H7 (cell line): ENCODE measurements at places on chromosomes 3 and 15. TPM values are rescaled to one million over a fixed set of nuclear protein-coding genes. Genes with fewer than 3 reads are reported as not detected.

- no peak for DNase-seq
Measured at GRCh38 chr3:29332195-29332637, 51.3 kb downstream of the RBMS3 start.

- no peak for DNase-seq
Measured at GRCh38 chr15:50248994-50249582, 16.4 kb downstream of the HDC start.

GOLGA6D gene
- total RNA-seq, result 0.28 and 1.1 TPM in 2 replicates

- DNase-seq, result no peak
Measured at GRCh38 chr3:42010530-42010929, 48.6 kb upstream of the ULK4 start.

DNA sequence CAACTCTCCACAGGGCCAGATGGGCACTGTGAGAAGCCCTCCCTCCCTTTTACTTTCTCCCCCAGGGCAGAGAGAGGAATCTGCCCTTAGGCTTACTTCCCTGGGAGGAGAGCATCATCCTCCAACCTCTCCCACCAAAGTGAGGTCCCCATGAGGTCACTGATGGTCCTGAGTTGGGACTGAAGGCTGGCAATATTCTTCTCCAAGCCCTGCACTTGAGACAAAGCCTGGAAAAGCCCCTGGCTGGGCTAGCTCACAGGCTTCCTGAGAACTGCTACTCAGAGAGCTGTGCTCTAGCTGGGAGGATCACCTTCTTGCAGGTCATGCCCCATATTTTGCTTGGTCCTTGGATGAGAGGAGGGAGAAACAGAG lies 110.0 kb upstream of the MEF2A start:
- DNase-seq, result no peak

MYL3 gene
- 3.0 and 4.1 TPM in 2 replicates for total RNA-seq

- no peak for DNase-seq
Measured at GRCh38 chr3:112775011-112775742, 71.5 kb downstream of the CD200R1L start.

DNA sequence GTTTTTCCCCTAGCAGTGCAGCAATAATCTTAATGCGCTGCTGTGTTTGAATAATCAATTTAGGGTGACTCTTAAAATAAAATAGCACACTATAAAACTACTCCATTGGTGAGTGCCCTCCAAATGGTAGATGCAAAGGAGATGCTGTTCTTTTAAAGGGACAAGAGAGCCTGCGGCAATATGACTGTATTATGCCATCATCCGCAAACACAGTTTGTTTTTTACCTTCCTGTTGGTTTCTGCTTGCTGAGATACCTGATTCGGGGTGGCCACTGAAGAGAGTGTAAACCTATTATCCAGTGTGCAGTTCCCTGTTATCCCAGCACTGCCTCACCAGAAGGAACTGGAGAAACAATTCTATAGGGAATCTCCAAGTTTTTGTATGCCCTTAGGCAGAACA lies 523.1 kb upstream of the TGFBR2 start:
- DNase-seq, result no peak

DNA sequence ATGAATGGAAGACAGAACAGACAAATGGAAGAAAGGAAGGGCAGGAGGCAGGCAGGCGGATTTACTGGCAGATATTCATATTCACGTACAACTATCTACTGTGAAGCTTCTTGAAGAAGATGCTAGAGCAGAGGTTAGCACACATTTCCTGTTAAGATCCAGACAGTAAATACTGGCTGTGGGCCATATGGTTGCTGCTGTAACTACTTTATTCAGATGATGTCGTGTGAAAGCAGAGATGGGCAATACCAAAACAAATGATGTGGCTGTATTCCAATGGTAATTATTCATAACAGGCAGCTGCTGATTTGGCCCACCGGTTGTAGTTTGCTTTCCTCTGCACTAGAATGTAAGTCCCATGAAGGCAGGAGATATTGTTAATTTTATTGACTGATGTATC lies 115.7 kb upstream of the PRTG start:
- no peak for DNase-seq

- no peak for DNase-seq
Measured at GRCh38 chr15:43215961-43216360, 4.9 kb downstream of the EPB42 start.

DNA sequence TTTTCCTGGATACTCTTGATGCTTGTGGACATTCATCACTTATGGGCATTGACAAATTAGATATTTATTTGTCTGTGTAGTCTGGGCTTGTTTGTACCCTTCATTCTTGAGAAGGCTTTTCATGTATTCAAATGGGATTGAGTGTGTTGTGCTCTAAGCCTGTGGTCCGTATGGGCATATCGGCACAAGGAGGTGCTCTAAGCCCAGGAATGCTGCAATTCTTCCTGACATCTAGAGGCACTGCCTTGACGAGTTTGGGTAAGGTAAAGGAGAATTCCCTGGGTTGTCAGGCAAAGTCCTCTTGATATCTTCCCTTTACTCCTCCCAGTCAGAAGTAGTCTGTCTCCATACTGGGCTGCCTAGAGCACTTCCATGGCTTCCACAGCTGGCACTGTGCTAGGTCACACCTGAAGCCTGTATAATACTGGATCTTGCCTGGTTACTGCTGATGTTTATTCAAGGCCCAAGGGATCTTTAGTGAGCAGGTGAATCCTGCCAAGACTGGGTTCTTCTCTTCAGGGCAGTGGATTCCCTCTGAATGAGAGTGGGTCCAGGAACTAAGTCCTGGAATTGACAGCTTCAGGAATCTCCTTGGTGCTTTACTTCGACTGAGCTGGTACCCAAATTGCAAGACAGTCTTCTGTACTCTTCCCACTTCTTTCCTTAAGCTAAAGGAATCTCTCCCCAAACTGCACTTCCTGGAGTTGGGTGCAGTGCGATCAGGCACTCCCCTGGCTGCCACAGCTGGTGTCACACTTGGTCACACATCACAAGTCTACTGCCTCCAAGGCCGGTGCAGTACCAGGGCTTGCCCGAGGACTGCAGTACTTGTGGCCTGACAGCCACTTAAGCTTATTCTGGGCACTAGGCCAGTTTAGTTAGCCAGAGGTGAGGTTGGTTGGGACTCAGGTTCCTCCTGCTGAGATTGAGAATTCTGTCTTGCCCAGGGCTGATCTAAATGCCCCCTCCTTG lies 46.0 kb downstream of the GALK2 start:
- DNase-seq, result peak; percentile 12

DNA sequence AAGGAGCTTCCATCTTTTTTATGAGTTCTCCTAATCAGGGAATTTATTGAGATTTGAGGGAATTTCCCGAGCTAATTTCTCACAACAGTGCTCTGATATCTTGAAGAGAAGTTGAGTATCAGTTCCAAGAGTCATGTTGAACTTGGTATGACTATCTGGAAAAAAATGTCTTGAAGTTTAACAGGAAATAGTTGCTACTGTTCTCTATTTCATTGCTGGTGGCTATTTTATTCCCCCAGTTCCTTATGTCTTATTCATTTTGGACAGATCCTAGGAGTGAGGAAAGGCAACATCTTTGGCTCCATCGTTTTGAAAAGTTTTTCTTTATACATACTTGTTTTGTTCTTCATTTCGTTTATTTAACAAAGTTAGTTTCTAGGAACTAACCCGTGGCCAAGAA lies 307.8 kb upstream of the AGTR1 start:
- no peak for DNase-seq

- no peak for DNase-seq
Measured at GRCh38 chr3:155070932-155071387, 9.2 kb upstream of the MME start.

GRCh38 chr3:168422843-168423242 lies 327.1 kb upstream of the GOLIM4 start:
- no peak for DNase-seq

DNA sequence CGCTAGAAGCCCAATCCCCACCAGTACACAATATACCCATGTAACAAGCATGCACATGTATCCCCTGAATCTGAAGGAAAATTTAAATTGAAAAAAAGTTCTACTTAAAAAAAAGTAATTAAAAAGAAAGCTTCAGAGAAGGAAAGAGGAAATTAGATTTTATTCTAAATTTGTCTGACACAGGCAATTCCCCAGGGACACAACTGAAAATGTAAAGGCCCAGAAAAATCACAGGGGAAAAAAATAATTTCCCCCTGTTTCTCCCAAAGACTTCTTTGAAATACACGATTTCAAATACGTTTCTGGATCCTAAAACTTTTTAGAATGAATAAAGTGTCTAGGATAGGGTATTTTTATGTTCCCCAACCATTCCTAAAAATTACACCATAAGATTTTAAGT lies 42.9 kb downstream of the SEMA5B start:
- no peak for DNase-seq

IMPG2 gene
- total RNA-seq, result 0.03 and 0.04 TPM in 2 replicates

- DNase-seq, result no peak
Measured at GRCh38 chr3:106421909-106422308, 553.1 kb upstream of the CBLB start.

- DNase-seq, result peak; percentile 4
Measured at GRCh38 chr3:46755646-46756045, 38.0 kb upstream of the PRSS50 start.

GRCh38 chr3:149621218-149622005 lies 36.4 kb downstream of the WWTR1 start:
- DNase-seq, result no peak

GRCh38 chr3:187458921-187459320 lies 90.7 kb downstream of the RTP4 start:
- no peak for DNase-seq

GOLGA6L7 gene
- total RNA-seq, result not detected in 2 replicates

TM4SF4 gene
- total RNA-seq, result not detected in 2 replicates

- peak; percentile 4 for DNase-seq
Measured at GRCh38 chr3:31391150-31391549, 141.6 kb upstream of the STT3B start.

MUC13 gene
- 0.04 TPM in 1 of 2 replicates, not detected in the other for total RNA-seq

GOLGA8J gene
- 0.24 TPM in 1 of 2 replicates, not detected in the other for total RNA-seq

CTDSPL gene
- total RNA-seq, result 20.3 and 21.1 TPM in 2 replicates

DNA sequence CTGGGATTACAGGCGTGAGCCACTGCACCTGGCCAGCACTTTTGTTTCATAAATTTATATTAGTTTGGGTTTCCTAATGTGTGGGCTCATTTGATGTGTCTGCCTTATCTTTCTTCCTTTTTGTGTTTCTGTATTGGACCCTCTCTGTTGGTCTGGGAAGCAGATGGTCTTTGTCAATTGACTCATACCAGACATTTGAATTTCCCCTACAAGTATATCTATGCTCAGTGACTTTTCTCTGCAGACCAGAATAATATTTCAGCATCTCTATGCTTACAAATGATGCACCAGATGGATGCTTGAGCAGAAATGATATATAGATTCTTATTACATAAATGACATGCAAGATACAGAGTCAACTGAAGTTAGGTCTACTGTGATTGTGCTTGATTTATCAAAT lies 329.9 kb upstream of the SLCO3A1 start:
- DNase-seq, result no peak

DNA sequence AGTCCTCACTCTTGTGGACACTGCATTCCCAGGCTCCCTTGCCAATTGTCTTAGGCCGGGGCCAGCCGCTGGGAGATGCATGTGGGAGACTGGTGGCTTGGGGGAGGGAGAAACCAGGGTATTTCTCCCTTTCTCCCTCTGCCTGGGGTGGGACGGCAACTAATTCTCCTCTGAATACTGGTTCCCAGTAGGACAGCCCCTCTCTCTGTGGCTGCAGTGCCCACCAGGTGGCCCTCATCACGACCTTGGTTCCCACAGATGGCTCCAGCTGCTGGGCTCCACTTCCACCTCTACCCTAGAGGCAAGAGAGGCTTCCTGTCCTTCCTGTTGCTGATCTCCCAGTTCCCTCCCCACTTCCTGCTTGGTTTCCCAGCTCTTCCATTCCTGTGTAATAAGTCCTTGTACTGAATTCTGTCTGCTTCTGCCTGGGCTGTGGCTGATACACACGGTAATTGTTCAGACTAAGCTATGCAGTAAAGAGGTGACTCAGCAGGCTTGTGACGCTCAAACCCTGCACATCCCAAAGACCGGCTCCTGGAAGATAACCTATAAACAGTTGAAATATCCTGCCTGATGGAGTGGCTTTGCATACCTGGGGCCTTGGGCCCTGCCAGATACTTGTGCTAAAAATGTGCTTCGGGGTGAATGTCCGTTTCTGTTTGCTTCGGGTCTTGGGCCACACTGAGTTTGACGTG lies 20.4 kb upstream of the COPG1 start:
- no peak for DNase-seq

- DNase-seq, result no peak
Measured at GRCh38 chr15:45228931-45229330, 23.1 kb upstream of the SLC28A2 start.

GRCh38 chr3:175956964-175957363 lies 1097.8 kb downstream of the NAALADL2 start:
- no peak for DNase-seq

DNA sequence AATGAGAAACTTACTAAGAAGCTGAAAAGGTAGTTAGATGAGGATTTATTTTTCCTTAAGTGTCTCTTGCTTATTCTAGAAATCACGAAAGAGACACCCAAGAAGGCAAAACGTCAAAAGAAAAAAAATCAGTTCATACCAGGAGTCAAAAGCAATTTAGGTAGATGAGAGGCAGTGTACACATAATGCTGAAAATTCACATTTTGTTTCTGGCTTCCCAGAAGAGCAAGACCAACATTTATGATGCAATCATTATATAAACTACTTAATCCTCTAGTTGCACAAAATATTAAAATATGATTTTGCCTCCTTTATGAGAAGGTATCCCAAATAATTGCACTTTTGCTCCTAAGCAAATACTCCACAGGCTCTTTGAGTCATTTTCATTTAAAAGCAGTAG lies 228.0 kb downstream of the FMN1 start:
- DNase-seq, result no peak

DNA sequence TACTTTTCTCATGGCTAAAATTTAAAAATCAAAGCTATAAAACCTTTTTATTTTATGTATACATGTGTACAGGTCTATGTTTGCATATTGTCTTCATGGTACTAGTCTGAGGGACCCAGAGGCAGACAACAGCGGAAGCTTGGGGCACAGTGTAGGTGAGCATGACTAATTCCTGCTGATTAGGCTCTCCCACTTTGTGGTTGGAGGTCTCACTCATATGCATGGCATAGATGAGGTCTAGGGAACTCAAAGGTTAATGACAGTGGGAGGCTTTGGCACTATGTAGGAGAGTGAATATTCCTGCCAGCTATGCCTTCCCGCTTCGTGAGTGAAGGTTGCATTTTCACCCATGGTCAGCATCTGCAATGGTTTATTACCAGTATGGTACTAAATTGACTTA lies 47.5 kb upstream of the AADACL2 start:
- no peak for DNase-seq

DNA sequence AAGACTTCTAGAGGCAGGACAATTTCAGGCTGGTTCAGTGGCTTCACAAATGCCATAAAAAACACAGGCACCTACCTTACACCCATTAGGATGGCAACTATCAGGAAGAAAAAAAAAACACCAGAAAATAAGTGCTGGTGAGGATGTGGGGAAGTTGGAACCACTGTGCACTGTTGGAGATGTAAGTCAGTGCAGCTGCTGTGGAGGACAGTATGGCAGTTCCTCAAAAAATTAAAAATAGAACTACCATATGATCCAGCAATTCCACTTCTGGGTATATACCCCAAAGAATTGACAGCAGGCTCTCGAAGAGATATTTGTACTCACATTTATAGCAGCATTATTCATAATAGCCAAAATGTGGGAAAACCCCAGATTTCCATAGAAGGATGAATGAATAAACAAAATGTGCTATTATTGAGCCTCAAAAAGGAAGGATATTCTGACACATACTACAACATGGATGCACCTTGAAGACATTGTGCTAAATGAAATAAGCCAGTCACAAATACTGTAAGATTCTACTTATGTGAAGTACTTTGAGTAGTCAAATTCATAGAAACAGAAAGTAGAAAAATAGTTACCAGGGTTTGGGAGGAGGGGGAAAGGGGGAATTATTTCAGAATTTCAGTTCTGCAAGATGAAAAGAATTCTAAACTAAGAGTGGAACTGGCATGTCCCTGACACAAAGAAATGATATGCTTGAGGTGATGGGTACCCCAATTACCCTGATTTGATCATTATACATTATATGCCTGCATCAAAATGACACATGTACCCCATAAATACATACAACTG lies 40.9 kb downstream of the NR1D2 start:
- DNase-seq, result no peak

PP2D1 gene
- not detected in 2 replicates for total RNA-seq
